NCI-H345 (cell line): ENCODE measurements at places on chromosomes 5 and 9.

DNA sequence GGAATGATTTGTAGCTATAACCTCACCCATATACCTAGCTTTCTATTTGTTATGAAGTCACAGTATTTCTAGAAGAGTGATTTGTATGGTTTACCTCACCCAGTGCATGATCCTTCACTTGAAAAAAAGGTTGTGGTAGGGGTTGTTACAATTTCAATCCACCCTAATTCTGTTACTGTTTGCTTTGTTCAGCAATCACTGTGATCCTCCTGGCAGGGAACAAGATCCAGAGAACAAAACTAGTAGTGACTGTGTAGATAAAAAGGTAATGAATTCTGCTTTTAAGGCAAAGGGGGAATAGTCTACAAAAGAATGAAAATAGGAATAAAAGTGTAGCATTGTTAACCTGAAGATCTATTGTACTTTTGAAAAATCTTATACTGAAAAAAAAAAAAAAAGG is 191.3 kb upstream of the SH3GL2 start:
- no peak for DNase-seq

DNA sequence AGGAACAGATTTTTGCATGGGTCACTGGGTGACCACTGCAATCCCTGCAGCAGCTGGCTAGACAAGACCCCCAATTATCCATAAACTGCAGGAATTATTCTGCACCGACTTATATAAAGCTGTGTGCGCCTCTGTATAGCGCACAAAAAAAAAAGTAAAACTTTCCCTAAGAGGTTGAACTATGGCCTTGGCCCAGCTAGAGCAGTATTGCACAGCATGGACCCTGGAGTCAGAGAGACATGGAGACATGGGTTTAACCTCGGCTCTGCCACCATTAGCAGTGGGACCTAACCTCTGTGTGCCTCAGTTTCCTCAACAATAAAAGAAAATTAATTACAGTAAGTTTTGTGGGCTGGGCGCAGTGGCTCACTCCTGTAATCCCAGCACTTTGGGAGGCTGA is 17.1 kb upstream of the GRPEL2 start:
- DNase-seq = no peak

- no peak for DNase-seq
Measured at GRCh38 chr5:83864652-83865051, 144.0 kb upstream of the HAPLN1 start.

- no peak for DNase-seq
Measured at GRCh38 chr5:95856501-95856981, 34.0 kb upstream of the GLRX start.

- no peak for DNase-seq
Measured at GRCh38 chr5:17432569-17432968, 65.5 kb upstream of the TAF11L2 start.

- DNase-seq = peak; percentile 79
Measured at GRCh38 chr5:173643964-173644363, 27.5 kb upstream of the BOD1 start.
